ENCODE measurements at places on chromosomes 2 and 18. TPM values are rescaled to one million over a fixed set of nuclear protein-coding genes. Genes with fewer than 3 reads are reported as not detected.

The CSRNP3 gene
- 4.6 TPM for total RNA-seq

The DPP10 gene
- total RNA-seq = 4.1 TPM

The LYG2 gene
- not detected for total RNA-seq

The PDCL3 gene
- total RNA-seq = 8.1 TPM

The SCYGR7 gene
- total RNA-seq = not detected
